T47D (cell line): ENCODE measurements at places on chromosomes 7 and 10.

- DNase-seq, result no peak
Measured at GRCh38 chr10:1406967-1407945, 330.1 kb downstream of the ADARB2 start.

- DNase-seq, result no peak
Measured at GRCh38 chr7:86574006-86574405, 69.7 kb upstream of the GRM3 start.

GRCh38 chr10:124637091-124637700 is 107.0 kb downstream of the FAM53B start:
- no peak for DNase-seq

- DNase-seq, result no peak
Measured at GRCh38 chr7:134755422-134756022, 23.9 kb upstream of the CALD1 start.

DNA sequence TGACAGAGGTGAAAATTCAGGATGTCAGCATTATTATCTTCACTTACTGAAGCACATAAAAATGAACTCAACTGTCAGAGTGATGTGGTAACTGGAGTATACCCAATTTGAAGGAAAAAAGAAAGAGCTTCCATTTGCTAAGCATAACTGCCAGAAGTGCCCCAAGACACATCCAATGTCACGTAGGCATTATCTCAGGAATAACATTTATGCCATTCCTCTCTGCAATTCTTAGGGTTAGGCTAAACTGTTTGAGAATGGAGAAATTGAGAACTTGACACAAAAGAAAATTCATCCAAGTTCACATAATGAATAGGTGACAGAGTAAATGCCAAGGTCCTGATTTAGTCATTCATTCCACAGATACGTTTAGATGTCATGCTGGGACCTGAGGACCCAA is 148.6 kb downstream of the GRM3 start:
- no peak for DNase-seq

GRCh38 chr7:8386926-8387550 is 46.4 kb upstream of the NXPH1 start:
- DNase-seq, result no peak

DNA sequence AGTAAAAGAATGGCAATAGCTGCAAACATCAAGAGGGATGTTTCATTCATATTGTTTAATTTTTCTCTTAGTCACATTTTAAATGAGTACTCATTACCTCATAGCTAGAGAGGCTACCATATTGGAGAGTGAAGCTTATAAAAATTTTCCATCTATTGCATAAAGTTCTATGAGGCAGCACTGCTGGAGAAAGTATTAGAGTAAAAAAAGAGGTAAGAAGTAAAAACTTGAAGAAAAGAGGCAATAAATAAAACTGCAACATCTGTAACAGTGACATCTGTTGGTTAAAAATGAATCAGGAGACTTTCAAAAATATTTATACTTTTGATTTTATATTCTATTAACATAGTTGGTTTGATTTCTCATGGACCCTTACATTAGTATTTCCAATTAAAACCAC is 284.5 kb upstream of the SEMA3D start:
- no peak for DNase-seq

DNA sequence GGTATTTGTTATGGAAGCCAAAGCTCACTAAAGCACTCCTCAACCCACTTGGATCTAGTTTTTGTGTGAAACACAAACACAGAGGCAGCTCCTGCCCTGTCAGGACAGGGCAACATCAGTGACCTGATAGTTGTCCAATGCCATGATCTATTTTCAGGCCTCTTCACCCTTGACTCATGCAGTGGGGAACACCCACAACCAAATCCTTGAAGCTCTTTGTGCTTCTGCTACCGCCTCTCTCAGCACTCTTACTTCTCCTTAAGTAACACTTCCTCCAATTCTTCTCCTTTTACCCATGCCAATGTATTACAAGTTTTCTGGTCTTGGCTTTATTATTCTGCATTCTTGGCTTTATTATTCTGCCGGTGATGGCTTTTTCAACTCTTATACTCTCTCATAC is 425.3 kb downstream of the INHBA start:
- no peak for DNase-seq

DNA sequence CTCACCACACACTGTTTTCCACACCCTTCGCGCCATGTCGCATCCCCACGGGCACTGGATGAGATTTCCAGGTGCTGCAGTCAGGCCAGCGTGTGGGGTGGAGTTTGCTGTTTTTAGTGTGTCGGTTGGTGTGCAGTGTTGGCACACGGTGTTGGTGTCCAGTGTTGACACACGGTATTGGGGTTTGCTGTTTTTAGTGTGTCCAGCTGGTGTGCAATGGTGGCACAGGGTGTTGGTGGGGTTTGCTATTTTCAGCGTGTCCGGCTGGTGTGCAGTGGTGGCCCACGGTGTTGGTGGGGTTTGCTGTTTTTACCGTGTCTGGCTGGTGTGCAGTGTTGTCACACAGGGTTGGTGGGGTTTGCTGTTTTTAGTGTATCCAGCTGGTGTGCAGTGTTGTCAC is 20.1 kb upstream of the PRKAR1B start:
- no peak for DNase-seq

DNA sequence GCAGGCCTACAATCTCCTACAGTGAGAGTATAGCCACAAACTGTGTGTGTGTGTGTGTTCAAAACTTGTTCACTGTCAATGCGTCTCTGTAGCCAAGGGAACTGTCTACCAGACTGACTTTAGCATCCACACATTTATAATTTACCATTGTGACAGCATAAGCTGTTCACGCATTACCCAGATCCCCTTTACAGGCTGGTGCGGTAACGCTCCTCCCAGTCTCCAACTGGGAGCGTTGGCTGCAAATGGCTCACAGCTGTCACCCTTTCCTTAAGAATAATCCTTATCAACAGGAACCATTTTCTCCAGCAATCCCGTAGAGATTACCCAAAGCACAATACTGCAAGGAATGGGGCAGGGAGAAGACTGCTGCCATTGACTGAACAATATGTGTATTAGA is 199.5 kb downstream of the GPAM start:
- no peak for DNase-seq

DNA sequence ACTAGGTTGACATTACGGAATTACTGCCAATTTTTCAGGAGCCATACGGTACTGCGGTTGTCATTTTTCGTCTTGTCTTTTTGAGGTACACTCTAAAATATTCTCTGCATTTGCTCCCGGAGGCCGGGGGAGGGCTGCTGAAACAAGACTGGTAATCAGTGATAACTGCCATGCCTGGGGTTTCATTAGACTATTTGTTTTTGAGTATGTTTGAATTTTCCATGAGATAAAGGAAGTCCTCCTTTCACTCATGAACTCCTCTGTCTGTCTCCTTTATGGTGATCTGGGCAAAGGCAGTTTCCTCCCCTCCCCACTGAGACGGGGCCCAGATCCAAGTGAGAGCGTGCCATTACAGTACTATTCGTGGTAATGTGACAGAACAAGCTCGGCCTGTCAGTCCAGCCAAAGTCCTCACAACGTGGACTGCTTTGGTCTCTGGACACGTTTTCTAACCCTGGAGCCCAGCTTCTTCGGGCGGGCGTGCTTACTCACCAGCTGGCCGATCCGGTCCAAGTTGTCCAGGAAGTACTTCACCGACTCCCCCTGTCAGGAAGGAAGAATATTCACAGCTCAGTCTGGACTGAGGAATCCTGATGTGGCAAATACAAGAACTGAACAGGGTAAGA is 45.1 kb downstream of the AMZ1 start:
- peak; percentile 84 for DNase-seq

- peak; percentile 82 for DNase-seq
Measured at GRCh38 chr7:106111655-106112117, 426 bp downstream of the SYPL1 start.

GRCh38 chr10:118800920-118801319 is 46.1 kb upstream of the CACUL1 start:
- DNase-seq, result peak; percentile 49

DNA sequence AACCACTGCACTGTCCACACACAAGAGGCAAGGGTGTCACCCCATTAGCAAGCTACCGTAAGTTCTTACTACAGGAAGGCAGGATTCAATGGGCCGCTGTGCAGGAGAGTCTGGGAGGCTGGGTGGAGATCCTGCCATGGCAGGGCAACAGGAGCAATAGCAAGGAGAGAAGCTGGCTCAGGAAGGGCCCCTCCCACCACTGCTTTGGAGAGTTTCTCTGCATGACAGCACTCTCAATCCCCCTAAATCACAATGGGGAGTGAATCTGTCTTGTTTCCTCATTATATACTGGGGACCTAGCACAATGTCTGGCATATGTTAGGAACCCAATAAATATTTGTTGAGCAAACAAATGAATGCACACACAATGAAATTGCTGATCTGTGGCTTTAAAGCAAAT is 83.2 kb upstream of the SFMBT2 start:
- no peak for DNase-seq

GRCh38 chr7:41661596-41661995 is 41.3 kb downstream of the INHBA start:
- no peak for DNase-seq

GRCh38 chr7:120658516-120658915 is 199.4 kb downstream of the TSPAN12 start:
- DNase-seq, result no peak

DNA sequence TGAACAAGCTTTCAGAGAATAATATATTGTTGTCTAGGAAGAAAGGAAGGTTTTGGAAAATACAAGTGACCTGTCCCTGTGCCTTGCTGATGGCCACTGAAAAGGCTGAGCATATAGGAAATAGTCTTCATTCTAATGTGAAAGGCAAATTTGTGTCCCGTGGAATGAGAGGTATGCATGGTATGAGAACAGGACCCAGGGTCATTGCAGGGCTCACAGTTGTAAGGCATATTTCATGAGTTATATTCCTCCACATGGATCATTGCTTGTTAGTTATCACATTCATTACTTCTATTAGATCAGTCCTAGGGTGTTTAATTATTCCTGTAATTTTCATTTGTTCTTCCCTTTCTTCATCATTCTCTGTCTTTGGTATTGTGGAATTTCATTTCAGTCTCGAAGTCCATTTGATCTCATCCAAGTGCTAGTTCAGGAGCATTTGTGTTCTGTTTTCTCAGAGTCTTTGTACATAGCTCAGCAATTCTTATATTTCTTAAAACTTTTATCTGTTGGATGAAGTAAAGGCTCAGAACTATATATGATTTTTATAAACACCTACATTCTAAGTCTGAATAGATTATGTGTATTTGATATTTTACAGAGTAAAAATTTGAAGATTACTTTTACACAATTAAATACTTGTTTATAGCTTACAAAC is 39.4 kb upstream of the ARHGAP21 start:
- DNase-seq, result peak; percentile 29

- no peak for DNase-seq
Measured at GRCh38 chr10:91742229-91742628, 56.0 kb upstream of the TNKS2 start.

- no peak for DNase-seq
Measured at GRCh38 chr10:116720668-116721546, 21.5 kb downstream of the HSPA12A start.

GRCh38 chr10:86160890-86161585 is 205.6 kb downstream of the GRID1 start:
- no peak for DNase-seq

DNA sequence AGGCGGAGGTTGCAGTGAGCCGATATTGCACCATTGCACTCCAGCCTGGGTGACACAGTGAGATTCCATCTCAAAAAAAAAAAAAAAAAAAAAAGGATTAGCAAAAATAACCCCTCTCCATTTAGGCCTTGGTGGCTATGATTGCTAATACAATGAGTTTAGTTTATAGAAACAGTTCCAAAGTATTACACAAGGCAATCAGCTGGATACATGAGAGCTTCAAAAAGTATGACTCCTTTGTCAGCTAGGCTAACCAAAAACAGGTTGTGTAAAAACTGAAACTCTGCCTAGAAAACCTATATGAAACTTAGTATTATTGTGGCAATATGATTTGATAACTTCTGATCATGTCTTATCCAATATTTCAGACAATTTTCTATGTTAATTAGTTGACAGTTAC is 57.2 kb downstream of the SUGCT start:
- no peak for DNase-seq

GRCh38 chr7:70574970-70575799 is 556.8 kb upstream of the GALNT17 start:
- DNase-seq, result peak; percentile 53

DNA sequence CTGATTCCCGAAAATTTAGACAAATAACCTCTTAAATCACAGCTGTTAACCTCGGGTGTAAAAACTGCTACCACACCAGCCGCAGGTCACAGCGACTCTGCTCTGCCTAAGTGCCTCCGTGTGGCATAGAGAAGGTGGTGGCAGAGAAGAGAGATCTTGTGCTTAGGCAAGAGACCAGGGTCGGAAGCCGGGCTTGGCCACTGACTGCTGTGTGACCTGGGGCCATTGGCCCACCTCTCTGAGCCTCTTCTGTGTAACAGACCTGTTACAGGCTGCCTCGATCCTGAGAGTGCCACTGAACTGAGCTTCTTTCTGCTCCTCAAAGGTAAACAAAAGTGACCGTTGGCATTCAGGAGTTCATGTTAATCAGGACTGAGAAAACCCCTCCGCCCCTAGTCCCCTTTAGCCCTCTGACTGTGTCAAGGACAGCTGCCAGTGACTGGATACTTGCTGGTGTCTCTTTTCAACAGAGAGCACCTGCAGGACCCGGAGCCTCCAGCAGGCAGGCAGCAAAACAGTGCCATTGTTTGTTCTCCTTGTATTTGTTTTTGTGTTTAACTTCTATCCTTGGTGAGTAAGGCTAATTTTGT is 36.5 kb downstream of the ZMIZ1 start:
- peak; percentile 54 for DNase-seq

DNA sequence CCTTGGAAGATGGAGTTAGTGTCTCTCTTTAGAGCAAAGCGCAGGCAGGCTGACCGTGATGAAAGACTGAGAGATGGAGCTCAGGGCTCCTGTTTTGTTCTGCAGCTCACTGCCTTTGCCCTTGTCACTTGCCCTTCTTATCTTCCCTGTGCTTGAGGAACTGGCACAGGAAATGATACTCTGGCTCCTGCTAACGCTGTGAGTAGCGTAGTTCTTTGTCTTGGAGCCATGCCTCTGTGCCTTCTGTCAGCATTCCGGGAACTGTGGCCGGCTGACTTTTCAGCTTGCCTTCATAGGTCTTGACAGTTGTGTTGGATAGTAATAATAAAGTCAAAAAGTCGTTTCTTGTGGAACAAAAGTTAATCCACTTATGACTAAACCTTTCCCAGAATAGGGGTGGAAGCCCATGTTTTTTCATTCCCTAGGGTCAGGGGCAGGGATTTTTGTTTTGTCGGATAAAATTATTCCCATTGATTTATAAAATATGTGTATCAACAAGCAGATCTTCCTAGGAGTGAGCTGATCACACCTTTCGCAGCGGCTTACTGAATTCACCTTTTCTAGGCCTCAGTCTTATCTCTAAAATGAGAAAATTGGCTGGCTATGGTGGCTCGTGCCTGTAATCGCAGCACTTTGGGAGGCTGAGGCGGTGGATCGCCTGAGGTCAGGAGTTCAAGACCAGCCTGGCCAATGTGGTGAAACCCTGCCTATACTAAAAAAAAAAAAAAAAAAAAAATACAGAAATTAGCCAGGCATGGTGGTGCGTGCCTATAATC is 16.6 kb upstream of the TMEM236 start:
- DNase-seq, result no peak

DNA sequence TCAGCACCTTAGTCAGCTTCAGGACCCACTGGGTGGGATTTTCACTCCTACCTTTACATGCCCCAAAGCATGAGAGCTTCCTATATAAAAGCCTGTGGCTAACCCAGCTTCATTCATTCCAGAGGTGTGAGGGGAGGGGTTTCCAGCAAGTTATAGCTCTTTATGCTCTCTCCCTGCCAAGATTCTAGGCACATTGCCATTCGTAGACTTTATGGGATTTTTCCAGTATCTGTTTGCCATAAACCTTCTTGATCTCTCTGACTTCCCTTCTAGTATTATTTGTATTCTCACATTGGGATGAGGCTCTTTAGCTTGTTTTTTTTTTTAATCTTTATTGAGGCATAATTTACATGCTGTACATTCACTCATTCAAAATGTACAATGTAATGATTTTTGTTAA is 67.5 kb downstream of the POU6F2 start:
- DNase-seq, result no peak

GRCh38 chr7:143882020-143882603 is 19.9 kb downstream of the TCAF1 start:
- no peak for DNase-seq
